ENCODE measurements at places on chromosomes 16 and 17. TPM values are rescaled to one million over a fixed set of nuclear protein-coding genes. Genes with fewer than 3 reads are reported as not detected.

Gene GP1BA
- total RNA-seq: not detected

Gene MYLK3
- total RNA-seq: 0.16 TPM

Gene MYL4
- total RNA-seq: not detected

Gene SLC6A2
- total RNA-seq: not detected

Gene CHD9NB
- total RNA-seq: 0.65 TPM

Gene KRT20
- not detected for total RNA-seq

Gene TLCD2
- 5.2 TPM for total RNA-seq

Gene TMEM235
- total RNA-seq: not detected

Gene IKZF3
- total RNA-seq: not detected

Gene HSF4
- 4.5 TPM for total RNA-seq
